CD4-positive, alpha-beta memory T cell (primary cell): ENCODE measurements at places on chromosomes 6 and 20. TPM values are rescaled to one million over a fixed set of nuclear protein-coding genes. Genes with fewer than 3 reads are reported as not detected.
A peak's percentile ranks its signal among the peaks of the same experiment; 100 is the strongest.

DNA sequence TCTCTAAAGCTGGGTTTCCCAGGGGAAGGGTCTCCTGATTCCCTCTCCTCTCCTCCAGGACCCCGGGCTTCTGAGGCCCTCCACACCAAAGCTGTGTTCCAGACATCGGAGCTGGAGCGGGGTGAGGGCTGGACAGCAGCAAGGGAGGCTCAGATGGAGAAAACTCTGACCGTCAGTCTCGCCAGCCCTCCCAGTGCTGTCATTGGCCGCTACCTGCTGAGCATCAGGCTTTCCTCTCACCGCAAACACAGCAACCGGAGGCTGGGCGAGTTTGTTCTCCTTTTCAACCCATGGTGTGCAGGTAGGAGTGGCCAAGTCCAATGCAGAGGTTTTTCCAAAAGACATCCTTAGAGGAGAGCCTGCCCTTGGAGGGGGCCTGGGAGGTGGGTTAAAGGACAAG is 14.4 kb downstream of the TGM6 start:
- H3K4me3 ChIP-seq: no peak overlapping the region
- DNase-seq: no peak
- no peaks in the 10 kb centered on the region for H3K27me3 ChIP-seq
- no peaks in the 10 kb centered on the region for H3K4me1 ChIP-seq

- H3K27me3 ChIP-seq: no peaks in the 10 kb centered on the region
- H3K27ac ChIP-seq: no peak overlapping the region
- H3K4me3 ChIP-seq: no peak overlapping the region
- H3K4me1 ChIP-seq: no peaks in the 10 kb centered on the region
These were observed 213.0 kb upstream of the FAM83B start for GRCh38 chr6:54633601-54634000.

DNA sequence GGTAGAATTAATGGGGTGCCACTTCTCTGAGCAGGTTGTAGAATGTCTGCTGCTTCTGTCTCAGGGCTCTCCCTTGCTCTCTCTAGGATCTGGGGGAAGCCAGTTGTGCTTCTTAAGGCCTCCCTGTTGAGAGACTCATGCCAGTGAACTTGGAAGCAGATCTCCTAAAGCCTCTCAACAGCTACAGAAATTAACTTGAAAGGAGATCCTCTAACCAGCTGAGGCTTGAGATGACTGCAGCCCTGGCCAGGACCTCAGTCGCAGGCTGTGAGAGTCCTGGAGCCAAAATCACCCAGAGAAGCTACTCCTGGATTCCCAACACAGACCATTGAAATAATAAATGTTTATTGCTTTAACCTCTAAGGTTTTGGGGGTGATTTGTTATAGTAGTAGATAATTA is 180.2 kb upstream of the MARCKS start:
- H3K36me3 ChIP-seq: no peaks in the 10 kb centered on the region
- H3K4me3 ChIP-seq: no peak overlapping the region
- H3K27ac ChIP-seq: no peak overlapping the region
- DNase-seq: no peak

- no peak for DNase-seq
- H3K4me3 ChIP-seq: no peak overlapping the region
- no peaks in the 10 kb centered on the region for H3K4me1 ChIP-seq
- H3K36me3 ChIP-seq: no peaks in the 10 kb centered on the region
- H3K27me3 ChIP-seq: no peaks in the 10 kb centered on the region
These were observed 8.7 kb upstream of the RWDD1 start for GRCh38 chr6:116562614-116563013.

GRCh38 chr20:45407067-45407745 is 883 bp upstream of the DBNDD2 start:
- H3K27ac ChIP-seq: peak overlapping the region; percentile 58
- no peaks in the 10 kb centered on the region for H3K36me3 ChIP-seq
- no peaks in the 10 kb centered on the region for H3K27me3 ChIP-seq

GRCh38 chr20:13101706-13102105 is 92.9 kb downstream of the SPTLC3 start:
- no peaks in the 10 kb centered on the region for H3K4me1 ChIP-seq
- H3K27ac ChIP-seq: no peak overlapping the region
- H3K4me3 ChIP-seq: no peak overlapping the region
- H3K27me3 ChIP-seq: no peaks in the 10 kb centered on the region

GRCh38 chr6:52571099-52571755 is 5.6 kb downstream of the TRAM2 start:
- no peaks in the 10 kb centered on the region for H3K36me3 ChIP-seq
- no peak overlapping the region for H3K27ac ChIP-seq

DNA sequence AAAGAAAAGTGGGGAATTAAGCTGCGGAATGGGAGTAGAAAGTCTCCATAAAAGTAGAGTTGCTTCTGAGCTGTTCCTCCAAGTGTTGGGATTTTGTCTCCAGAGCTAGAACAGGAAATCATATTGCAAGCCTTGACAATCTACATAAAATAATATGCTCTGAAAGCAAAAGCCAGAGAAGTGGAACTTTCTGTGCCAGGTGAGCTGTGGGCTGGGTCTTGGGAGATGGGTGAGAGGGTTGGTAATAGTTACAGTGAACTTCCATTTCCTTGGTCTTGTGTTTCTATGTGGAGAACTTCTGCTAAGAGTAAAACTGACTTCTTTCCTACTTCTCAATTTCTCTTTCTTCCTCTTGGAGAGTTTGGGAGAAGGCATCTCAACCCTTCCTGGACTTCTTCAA is 6.3 kb upstream of the HMGN4 start:
- H3K36me3 ChIP-seq: no peaks in the 10 kb centered on the region
- peak overlapping the region; percentile 74 for H3K27ac ChIP-seq
- peaks cover 39% of the 10 kb centered on the region for H3K4me1 ChIP-seq
- no peak overlapping the region for H3K4me3 ChIP-seq

GRCh38 chr6:135577059-135577538 is 79.6 kb upstream of the AHI1 start:
- no peak overlapping the region for H3K27ac ChIP-seq
- DNase-seq: no peak
- no peaks in the 10 kb centered on the region for H3K4me1 ChIP-seq
- H3K4me3 ChIP-seq: no peak overlapping the region
- no peaks in the 10 kb centered on the region for H3K27me3 ChIP-seq

- H3K4me3 ChIP-seq: no peak overlapping the region
- DNase-seq: no peak
- H3K36me3 ChIP-seq: peaks cover 15% of the 10 kb centered on the region
- no peaks in the 10 kb centered on the region for H3K27me3 ChIP-seq
These were observed 398.8 kb downstream of the ESR1 start for GRCh38 chr6:152206072-152206818.

DNA sequence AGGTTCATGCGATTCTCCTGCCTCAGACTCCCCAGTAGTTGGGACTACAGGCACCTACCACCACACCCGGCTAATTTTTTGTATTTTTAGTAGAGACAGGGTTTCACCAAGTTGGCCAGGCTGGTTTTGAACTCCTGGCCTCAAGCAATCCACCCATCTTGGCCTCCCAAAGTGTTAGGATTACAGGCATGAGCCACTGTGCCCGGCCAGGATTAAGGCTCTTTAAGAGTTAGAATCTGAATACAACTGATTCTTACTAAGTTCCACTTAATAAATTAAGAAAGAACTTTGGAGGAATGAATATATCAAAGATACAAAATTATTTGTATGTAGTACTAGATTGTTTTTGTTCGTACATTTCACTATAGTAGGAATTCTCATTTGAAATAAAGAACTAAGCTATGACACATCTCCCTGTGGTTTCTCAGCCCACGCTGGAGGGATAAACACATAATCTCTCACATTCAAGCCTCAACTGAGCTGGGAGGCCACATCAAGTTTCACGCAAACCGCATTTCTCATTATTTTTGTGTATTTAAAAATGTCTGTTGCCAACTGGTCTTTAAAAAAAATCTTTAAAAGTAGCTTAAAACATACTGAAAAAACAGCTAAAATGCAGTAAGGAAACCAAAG is 34.2 kb downstream of the DTNBP1 start:
- H3K27ac ChIP-seq: no peak overlapping the region
- H3K27me3 ChIP-seq: no peaks in the 10 kb centered on the region
- H3K4me1 ChIP-seq: peaks cover 22% of the 10 kb centered on the region
- H3K4me3 ChIP-seq: no peak overlapping the region
- no peak for DNase-seq

GRCh38 chr20:52217689-52218395 is 26.3 kb upstream of the ZFP64 start:
- no peak for DNase-seq
- no peak overlapping the region for H3K4me3 ChIP-seq
- no peak overlapping the region for H3K27ac ChIP-seq
- no peaks in the 10 kb centered on the region for H3K4me1 ChIP-seq
- peaks cover 3% of the 10 kb centered on the region for H3K27me3 ChIP-seq
- no peaks in the 10 kb centered on the region for H3K36me3 ChIP-seq

The SFTA2 gene
- polyA plus RNA-seq: not detected

The WRNIP1 gene
- 54.1 TPM for polyA plus RNA-seq

The BTNL2 gene
- not detected for polyA plus RNA-seq

The MAD2L1BP gene
- 25.1 TPM for polyA plus RNA-seq

The B3GAT2 gene
- 0.27 TPM for polyA plus RNA-seq

The EBF4 gene
- not detected for polyA plus RNA-seq

The ECT2L gene
- 0.13 TPM for polyA plus RNA-seq

The FOXO3 gene
- 23.7 TPM for polyA plus RNA-seq

The WFDC5 gene
- polyA plus RNA-seq: not detected
